ENCODE measurements at places on chromosomes 5 and 9.

DNA sequence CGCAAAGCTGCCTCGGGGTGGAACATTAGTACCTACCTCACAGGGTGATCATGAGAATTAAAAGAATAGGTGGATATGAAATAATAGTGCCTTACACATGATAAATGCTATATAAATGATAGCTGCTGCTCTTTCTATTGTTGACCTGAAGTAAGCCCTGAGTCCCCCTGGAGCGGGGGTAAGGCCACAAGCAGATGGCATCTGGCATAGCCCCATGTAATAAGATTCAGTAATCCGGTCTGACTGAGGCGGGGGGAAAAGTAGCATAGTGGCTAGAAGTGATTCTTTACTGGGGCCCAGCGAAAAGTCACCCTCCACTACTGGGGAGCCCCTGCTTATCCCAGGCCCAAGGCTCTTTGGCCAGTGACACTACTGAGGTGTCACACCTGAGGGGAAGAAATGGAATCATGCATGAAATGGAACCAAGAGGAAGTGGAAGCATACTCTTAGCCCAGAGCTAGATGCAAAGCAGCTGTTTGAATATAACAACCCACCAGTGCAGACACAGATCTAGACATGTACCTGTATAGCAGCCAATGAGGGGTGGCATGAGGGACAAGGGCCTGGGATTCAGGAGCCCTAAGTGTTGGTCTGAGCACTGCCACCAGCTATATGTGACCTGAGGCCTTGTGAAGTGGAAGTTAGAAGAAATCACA lies 16.1 kb upstream of the FGFR4 start:
- DNase-seq: no peak

DNA sequence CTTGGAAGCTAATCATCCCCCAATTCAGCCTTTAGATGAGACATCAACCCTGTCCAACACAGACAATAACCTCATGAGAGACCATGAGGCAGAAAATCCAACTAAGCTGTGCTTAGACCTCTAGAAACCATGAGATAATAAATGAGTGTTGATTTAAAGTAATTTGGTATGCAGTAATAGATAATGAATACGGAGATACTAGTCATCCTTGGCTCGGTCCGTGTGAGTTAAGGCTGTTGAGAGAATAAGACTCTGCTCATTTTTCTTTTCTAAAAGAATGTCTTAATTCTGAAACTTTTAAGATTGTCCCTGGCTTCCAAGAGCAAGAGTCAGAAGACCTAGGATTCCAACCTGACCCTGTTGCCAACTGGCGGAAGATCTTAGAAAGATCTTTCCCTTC lies 6.1 kb downstream of the TNC start:
- no peak for DNase-seq

DNA sequence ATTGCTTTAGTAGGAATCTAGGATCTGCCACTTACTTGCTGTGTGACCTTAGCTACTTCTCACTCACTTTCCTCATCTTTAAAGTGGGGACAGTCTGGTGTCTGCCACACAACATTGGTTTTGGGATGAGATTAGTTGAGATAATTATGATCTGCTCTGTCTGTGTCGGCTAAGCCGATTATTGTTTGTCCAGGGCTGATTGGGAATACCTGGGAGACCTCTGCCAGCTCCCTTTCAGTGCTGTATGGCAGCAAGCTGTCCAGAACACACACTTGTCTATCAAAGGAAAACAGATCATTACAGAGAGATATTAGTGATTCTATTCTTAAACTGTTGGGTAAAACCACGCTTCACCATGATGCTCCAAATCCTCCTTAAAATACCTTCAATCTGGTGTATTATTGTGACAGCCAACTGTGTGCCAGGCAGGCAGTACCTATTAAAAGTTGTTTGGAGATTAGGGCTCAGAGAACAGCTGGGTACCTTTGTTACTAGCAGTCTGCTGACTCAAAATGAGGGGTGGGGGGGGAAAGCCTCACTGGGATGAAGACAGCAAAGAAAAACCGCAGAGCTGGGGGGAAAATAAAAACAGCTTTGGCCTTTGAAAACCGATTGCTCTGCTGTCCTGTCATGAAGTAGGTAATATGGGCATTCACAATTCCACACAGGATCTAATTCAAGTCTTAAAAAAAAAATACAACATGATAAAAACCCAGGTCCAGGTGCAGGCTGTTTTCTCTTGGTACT lies 458.4 kb upstream of the C9orf72 start:
- no peak for DNase-seq

- no peak for DNase-seq
Measured at GRCh38 chr5:78369680-78370079, 9.3 kb downstream of the SCAMP1 start.

- no peak for DNase-seq
Measured at GRCh38 chr5:170985486-170985885, 123.7 kb downstream of the RANBP17 start.

GRCh38 chr9:95857124-95857523 lies 18.4 kb upstream of the ERCC6L2 start:
- no peak for DNase-seq

DNA sequence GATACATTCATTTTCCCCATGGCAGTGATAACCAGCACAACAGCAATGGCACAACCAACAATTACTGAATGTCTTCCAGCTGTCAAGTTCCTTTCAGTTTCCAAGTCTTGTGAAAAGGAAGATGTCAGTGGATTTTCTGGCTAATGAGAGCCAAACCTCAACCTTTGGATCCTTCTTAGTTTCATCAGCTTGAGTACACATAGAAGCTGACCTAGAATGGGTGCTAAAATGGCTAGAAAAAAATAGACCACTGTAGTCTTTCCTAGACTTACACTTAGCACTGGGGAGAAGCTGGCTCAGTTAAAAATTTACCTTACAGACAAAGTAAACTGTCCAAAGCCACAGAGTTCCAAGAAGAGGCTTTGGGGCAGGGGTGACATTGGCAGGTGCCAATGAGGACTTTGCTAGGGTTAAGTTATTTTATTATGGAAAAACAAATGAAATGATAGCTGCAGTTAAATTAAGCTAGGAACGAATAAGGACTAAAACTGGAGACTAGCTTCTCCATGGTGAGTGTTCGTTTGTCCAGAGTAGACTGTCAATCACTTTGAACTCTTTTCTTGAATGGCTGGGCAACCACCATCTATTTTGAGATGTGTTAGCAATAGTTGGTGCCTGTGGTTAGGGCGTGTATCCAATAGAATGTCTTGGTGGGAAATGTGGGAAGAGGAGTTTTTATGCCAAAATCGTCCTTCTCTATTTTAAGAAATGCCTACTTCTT lies 25.9 kb upstream of the TXN start:
- DNase-seq: no peak

Data from activated CD4-positive, CD25-positive, alpha-beta regulatory T cell treated with anti-CD3 and anti-CD28 coated beads, Interleukin-2, amount 50 U/mL, for 72 hours (primary cell).